ENCODE measurements at places on chromosomes 6 and 20. TPM values are rescaled to one million over a fixed set of nuclear protein-coding genes. Genes with fewer than 3 reads are reported as not detected.

DNA sequence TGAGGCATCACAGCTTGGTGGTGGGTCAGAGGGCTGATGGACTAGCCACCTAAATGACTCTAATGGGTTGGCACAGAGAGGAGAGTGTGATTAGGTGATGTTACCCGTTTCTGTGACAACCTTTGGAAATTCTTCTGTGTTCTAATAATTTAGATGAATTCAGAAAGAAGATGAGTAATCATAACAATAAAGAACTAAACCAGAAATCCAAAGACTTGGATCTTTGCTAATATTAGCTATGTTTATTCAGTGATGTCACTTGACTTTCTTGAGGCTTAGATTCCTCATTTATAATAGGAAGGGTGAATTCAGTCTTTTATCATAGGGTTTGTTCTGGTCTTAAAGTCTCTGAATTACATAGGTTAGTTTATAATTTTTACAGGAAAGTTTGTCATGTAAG, 19.9 kb downstream of the CRYBG1 start:
- DNase-seq = no peak

DNA sequence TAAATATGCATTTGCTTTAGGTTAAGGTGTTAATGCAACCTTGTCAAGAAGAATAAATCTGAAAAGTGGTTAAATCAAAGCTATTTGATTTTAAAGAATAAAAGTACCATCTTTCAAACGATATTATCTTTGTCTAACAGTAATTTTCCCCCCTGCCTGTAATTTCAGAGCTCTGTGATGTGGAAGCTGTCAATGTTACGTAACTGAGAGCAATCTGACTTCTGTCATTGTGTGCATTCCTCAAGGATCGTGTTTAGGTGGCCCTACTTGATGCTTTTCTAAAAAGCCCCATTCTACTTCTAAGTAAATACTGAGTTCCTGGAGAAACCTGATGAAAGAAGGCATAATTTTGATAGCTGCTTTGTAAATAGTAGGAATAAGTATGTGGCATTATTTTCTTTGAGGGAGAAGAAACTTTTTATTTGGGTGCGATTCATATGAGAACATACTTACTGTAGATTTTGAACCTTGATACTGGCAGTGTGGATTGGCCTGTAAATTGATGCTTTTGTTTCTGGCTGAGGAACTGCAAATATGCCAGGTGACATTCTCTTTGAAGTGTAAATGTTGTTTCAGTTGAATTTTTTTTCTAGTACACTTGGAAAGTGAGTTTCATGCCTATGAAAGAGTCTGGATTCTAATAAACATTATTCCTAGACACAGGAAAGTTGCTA, 529.6 kb upstream of the FLRT3 start:
- DNase-seq = no peak

GRCh38 chr20:57788936-57789613, 79.3 kb upstream of the PMEPA1 start:
- DNase-seq = no peak

- DNase-seq = no peak
These were observed 277.2 kb downstream of the CDC5L start for GRCh38 chr6:44664716-44665115.

GRCh38 chr6:138290423-138290962, 72.2 kb upstream of the PBOV1 start:
- DNase-seq = no peak

GRCh38 chr6:139531148-139532115, 157.0 kb upstream of the CITED2 start:
- DNase-seq = no peak

GRCh38 chr6:10886691-10887502, at the start of gene SYCP2L:
TSS of gene SYCP2L (plus strand) at chr6:10887052. CDS start at chr6:10887127, 75 bp downstream.
- no peak for DNase-seq

DNA sequence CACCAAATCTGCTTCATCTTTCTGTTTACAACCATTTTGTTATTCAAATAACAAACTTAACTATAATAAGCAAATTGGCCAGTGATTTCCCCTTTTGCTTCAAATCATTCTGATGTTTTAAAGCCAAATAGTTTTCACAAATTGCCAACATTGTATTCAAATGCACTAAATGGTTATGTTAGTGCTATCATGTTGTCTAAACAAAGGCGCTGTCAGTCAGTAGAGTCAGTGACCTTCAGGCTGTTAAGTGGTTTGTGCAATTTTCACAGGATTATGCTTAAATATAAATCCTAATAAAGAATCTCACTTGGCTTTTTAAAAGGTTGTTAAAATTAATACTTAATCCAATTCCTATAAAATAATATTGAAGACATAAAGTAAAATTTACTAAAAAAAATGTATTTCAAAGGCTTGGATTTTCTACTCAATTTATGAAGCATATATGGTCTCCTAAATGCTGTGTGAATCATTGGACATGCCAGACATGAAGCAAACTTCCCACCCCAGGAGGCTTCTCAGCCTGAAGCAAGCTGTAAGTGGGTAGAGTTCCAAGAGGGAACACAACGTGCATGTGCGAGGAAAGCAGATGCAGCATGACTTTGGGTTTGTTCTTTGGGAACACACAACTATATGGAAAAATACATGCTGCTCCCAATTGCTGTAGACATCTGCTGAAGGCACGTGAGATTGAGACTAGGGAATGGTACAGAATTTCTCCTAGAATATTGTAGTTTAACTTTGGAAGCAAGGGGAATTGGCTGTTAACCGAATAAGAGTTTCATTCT, 54.9 kb downstream of the RSPO3 start:
- no peak for DNase-seq

DNA sequence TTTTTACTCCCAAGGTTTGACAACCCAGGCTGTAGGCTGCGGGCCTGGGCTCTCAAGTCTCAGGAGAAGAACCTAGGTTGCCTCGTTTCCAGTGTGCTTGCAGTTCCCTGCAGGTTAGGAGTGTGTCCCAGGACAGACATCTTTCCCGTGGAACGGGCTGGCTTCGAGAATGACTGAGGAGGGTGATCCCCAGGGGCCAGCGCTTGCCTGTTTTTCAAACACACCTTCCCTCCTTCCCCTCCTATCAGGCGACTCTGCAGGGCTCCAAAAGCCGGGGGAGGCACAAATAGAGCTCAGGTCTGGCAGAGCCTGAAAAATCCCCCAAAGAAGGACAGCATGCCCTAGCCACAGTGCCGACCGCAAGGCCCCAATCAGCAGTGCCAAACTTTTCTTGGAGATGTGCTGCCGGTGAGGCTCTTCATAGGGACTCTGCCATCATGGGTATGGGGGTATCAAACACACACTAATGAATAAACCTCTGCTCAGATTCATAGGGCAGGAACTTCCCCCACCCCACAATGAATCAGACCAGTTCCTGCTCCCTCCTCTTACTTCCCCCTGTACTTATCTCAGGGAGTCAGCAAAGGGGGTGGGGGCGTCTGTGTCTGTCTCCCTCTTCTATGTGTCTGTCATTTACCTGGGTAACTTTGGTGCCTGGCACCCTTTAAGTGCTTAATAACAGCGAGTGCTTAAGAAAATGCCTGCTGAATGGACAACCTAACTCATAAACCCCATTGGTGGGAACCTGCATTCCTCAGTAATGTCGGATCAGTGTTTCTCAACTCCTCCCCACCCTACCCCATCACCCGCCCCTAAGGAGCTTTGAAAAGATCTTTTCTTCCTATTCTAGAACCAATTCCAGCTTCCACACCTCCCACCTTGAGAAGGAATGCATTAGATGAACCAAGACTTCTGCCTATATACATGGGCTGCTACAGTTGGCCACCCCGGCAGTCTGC, 1.6 kb downstream of the KCNG1 start:
- no peak for DNase-seq

DNA sequence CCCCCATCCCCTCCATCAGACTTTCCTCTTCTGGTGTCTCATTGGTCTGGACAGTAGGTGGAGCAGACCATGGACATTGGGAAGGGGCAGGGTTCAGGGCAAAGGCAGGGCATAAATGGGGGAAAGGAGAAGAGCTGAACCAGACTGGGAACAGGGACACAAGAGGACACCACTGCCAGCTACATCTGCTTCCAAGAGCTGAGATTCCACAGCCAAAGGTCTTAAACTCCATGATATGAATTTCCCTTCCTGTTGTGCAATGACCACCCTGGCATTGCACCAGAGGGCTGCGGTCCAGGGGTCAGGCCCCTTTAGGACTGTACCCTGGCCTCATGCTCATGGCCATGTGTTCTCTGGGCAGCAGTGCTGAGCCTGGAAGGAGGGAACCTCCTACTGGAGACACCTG, 137.9 kb downstream of the MAFB start:
- no peak for DNase-seq

Gene MDN1
- 59.3 TPM for total RNA-seq

Gene ZSCAN23
- total RNA-seq = not detected

Gene ARG1
- total RNA-seq = not detected

Measured in Caco-2 (cell line).